ENCODE measurements at places on chromosomes 5 and 9.

GRCh38 chr5:170028124-170028523 is 47.8 kb upstream of the INSYN2B start:
- DNase-seq = no peak
- H3K27ac ChIP-seq = no peak overlapping the region
- H3K4me1 ChIP-seq = no peaks in the 10 kb centered on the region

DNA sequence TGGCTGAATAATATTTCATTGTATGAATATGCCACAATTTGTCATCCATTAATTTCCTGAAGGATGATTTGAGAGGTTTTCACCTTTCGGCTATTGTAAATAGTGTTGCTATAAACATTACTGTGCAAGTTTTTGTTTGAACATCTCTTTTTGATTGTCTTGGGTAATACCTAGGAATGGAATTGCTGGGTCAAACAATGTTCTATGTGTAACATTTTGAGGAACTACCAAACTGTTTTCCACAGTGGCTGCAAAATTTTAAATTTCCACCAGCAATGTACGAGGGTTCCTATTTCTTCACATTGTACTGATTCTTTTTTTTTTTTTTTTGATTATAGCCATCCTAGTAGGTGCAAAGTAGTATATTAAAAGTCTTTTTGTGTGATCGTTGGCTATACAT is 63.8 kb upstream of the ANKH start:
- H3K4me3 ChIP-seq = no peak overlapping the region
- no peak overlapping the region for H3K27ac ChIP-seq
- no peaks in the 10 kb centered on the region for H3K36me3 ChIP-seq
- H3K4me1 ChIP-seq = no peaks in the 10 kb centered on the region
- no peak for DNase-seq
- no peaks in the 10 kb centered on the region for H3K27me3 ChIP-seq

DNA sequence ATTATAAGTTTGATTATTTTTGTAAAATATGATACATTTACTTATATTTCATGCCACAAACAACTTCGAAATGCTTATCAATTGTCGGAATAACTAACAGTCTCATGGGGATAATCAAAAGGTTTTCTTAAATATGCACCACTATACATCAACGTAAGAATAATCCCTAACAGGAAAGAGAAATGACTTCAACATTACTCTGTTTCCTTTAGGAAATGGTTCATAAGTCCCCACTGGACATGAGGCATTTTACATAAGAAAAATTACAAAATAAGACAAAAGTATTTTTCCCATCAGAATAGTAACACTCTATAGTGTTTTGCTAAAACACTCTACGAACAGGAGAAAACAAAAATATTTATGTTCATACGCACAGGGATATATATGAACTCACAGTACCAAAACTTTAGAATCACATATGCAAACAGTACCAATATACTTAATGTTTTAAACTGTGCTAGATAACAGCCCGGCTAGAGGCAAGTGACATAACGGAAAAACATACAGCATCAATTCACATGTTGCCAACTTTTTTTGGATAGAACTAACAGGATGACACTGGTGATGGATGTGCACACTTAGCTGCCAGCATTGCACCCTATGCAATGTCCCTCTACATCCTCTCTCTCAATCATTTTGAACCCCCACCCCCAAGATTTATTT is 120.5 kb downstream of the NFIB start:
- no peaks in the 10 kb centered on the region for H3K27me3 ChIP-seq
- no peaks in the 10 kb centered on the region for H3K4me1 ChIP-seq
- H3K4me3 ChIP-seq = no peak overlapping the region

- no peaks in the 10 kb centered on the region for H3K36me3 ChIP-seq
- DNase-seq = peak; percentile 31
- no peak overlapping the region for H3K27ac ChIP-seq
- no peak overlapping the region for H3K4me3 ChIP-seq
- no peaks in the 10 kb centered on the region for H3K27me3 ChIP-seq
These were observed 205.2 kb upstream of the MAP3K1 start for GRCh38 chr5:56610093-56610698.

- no peak overlapping the region for H3K4me3 ChIP-seq
- H3K27ac ChIP-seq = no peak overlapping the region
- DNase-seq = no peak
- H3K27me3 ChIP-seq = peaks cover 6% of the 10 kb centered on the region
These were observed 286.0 kb downstream of the ZSWIM6 start for GRCh38 chr5:61617995-61618525.

DNA sequence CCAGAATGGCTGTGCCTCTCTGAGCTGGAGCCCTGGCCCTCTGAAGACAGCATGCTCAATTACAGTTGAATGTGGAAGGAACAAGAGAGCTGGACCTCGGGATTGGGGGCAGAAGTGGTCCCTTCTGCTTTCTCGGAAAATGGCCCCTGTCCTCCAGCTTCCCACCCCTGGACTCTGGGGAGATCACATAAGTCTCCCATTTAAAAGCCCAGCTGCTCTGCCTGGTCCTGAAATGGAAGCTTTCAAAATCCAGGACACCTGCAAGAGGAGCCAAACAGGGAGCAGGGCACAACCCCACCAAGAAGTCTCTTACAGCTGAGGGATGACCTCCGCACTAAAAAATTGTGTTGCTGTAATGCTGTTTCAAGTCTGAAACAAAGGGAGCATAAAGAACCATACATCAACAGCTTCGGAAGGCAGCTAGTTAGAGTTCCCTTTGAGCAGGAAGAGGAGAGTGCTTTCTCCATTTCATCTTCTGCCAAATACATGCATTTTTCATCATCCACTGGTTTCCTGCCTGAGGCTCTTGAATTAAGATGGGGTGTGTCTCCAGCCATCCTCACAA is 48.2 kb downstream of the TGFBI start:
- DNase-seq = no peak
- no peaks in the 10 kb centered on the region for H3K36me3 ChIP-seq
- H3K4me3 ChIP-seq = no peak overlapping the region
- peaks cover 37% of the 10 kb centered on the region for H3K27me3 ChIP-seq
- peaks cover 16% of the 10 kb centered on the region for H3K4me1 ChIP-seq

DNA sequence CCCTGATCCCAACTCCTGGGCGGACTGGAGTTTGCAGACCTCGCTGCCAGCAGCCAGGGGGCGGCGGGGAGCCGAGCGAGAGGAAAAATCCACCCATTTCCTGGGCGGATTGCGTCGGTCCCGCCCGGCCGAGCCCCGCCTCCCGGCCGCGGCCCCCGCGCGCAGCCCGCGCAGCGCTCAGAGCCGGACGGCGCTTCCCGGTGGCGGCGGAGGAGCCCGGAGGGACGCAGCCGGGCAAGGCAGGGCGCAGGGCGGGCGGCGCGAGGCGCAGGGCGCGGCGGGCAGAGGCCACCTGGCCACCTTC is at the start of gene OLFM1:
Gene OLFM1 (plus strand): TSS at position 180 of the 304 bp plus-strand sequence. CDS start 322 bp downstream, outside the sequence.
- H3K27me3 ChIP-seq = peaks cover 44% of the 10 kb centered on the region
- no peaks in the 10 kb centered on the region for H3K4me1 ChIP-seq
- DNase-seq = no peak
- no peak within 1 kb of the TSS for H3K4me3 ChIP-seq
- no peaks in the 10 kb centered on the region for H3K36me3 ChIP-seq
- H3K27ac ChIP-seq = no peak within 1 kb of the TSS

- H3K27me3 ChIP-seq = no peaks in the 10 kb centered on the region
- peaks cover 69% of the 10 kb centered on the region for H3K4me1 ChIP-seq
- DNase-seq = no peak
These were observed 7.5 kb downstream of the ACSL6 start for GRCh38 chr5:132003982-132004381.

GRCh38 chr5:141508798-141509611 is 20.1 kb downstream of the PCDHGC5 start:
- no peak overlapping the region for H3K27ac ChIP-seq
- peaks cover 18% of the 10 kb centered on the region for H3K4me1 ChIP-seq
- no peak for DNase-seq

DNA sequence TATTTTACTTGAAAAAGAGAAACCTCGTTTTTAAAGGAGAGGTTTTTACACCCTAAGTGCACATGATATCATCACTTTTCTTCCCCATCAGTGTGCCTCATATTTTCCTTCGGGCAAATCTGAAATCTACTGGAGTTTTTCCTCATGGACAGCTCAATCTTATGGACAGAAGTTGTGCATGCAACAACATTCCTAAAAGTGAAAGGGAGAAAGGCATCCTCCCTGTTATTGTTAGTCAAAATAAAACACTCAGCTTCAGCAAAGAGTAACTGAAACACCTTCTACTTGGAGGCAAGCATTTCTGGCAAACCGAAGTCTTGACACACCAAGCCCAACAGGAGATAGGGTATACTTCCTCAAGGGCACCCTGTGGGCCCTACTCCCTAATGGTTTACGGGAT is 217.9 kb downstream of the BNC2 start:
- no peaks in the 10 kb centered on the region for H3K4me1 ChIP-seq
- no peak overlapping the region for H3K4me3 ChIP-seq
- no peaks in the 10 kb centered on the region for H3K27me3 ChIP-seq
- H3K36me3 ChIP-seq = no peaks in the 10 kb centered on the region
- no peak for DNase-seq

DNA sequence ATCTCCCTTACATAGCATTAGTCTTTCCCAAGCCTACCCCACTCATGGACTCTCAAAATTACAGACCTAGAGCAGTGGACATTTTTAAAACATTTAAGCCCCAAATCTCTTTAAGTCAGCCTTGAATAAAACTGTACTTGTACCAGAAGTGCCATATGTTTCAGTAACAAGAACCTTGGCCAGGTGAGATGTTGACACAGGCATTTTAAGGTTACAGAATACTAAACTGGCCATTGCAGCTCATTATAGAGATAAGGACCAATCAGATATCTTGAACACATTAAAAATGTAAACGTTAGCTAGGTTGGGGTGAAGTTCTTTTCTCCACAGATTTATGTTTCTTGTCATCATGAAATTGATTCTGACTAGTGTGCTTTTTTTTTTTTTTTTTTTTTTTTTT is 103.8 kb upstream of the MIER3 start:
- no peaks in the 10 kb centered on the region for H3K4me1 ChIP-seq
- DNase-seq = no peak
- H3K4me3 ChIP-seq = no peak overlapping the region
- no peaks in the 10 kb centered on the region for H3K36me3 ChIP-seq
